ENCODE measurements at places on chromosomes 2 and 18.

- DNase-seq = no peak
Observed at GRCh38 chr18:58292638-58293037, 248.6 kb downstream of the NEDD4L start.

DNA sequence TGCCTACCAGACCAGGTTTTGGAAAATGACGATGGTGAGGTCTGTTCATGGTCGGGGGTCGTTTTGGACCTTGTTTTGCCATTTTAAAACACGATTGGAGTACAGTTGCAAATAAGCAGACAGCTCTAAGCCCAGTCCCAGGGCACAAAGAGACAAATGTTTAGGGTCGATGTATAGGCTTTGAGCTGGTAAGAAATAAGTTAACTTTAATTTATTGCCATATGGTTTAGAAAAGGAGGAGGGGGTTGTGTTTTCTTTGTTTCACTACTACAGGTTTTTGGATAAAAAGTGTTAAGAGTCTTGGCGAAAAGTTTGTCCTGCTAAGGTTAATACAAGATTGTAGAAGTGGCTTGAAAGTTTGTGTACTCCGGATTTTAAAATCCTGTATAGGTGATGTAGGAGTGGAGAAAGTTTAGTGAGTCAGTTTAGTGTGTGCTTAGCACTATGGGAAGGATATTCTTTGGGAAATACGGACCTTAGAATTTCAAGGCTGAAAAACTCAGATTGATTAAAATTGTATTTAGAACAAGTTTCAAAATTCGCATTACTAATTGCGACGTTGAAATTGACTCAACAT is 1.3 kb downstream of the KCMF1 start:
- peak; percentile 49 for DNase-seq

- no peak for DNase-seq
Observed at GRCh38 chr2:6909431-6910385, 7.5 kb upstream of the RNF144A start.

- no peak for DNase-seq
Observed at GRCh38 chr2:44821500-44821899, 120.0 kb upstream of the SIX3 start.

- no peak for DNase-seq
Observed at GRCh38 chr2:76675212-76675611, 847.0 kb downstream of the LRRTM4 start.

DNA sequence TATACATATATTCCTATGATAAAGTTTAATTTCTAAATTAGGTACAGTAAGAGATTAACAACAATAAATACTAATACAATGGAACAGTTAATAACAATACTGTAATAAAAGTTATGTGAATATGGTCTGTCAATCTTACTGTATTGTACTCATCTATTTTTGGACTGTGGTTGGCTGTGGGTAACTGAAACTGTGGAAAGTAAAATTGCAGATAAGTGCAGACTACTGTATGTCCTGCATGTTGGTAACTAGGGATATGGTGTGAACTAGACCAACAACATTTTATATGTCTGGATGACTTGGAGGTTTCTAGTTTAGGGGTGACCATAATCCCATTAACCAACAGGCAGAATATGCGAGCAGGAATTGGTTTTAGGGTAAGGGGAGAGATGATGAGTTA is 23.3 kb downstream of the PHLPP1 start:
- no peak for DNase-seq

- peak; percentile 25 for DNase-seq
Observed at GRCh38 chr2:29323961-29324360, 208.7 kb downstream of the CLIP4 start.

- DNase-seq = no peak
Observed at GRCh38 chr2:126769118-126769517, 113.2 kb downstream of the GYPC start.

DNA sequence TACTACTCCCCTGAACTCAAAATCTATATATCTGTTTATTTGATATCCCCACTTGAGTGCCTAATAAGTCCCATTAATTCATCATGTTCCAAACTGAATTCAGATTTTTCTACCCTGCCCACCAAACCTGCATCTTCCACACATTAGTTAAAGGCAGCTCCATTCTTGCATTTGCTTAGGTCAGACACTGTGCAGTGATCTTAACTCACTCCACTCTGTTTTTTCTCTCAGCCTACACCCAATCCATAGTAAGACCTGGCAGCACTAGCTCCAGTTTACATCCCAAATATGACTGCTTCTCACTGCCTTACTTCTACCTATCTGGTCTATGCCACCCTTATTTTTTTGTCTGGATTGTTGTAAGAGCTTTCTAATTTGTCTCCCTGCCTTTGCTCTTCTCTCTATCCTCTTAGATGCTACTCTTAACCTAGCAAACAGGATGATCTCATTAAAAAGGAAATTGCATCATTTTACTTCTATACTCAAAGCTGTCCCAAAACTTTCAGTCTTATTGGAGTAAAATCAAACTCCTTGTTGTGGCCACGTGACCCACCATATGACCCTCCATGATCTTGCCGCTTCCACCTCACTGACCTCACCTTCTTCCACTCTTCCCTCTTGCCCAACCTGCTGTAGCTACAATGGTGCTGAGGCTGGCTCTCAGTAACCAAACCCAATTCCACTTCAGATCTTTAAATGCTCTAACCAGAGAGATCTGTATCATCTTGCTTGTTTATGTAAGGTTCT is 274.9 kb upstream of the FANCL start:
- no peak for DNase-seq

DNA sequence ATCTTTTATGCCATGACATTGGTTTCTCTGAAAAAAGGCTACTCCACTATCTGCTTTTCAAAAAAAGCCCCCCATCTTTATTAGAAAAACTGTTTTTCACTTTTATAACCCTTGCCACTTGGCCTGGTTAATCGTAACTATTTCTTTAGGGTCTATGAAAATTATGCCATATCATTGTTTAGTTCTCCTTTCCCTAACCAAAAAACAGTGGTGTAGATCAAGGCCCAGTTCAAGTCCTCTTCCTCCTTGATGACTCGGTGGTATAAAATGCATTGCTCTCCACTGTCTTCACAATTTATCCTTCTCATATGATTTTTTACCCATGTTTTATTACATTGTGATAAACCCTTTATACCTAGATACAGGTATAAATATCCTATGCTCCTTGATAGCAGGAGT is 205.5 kb downstream of the ZNF521 start:
- no peak for DNase-seq

DNA sequence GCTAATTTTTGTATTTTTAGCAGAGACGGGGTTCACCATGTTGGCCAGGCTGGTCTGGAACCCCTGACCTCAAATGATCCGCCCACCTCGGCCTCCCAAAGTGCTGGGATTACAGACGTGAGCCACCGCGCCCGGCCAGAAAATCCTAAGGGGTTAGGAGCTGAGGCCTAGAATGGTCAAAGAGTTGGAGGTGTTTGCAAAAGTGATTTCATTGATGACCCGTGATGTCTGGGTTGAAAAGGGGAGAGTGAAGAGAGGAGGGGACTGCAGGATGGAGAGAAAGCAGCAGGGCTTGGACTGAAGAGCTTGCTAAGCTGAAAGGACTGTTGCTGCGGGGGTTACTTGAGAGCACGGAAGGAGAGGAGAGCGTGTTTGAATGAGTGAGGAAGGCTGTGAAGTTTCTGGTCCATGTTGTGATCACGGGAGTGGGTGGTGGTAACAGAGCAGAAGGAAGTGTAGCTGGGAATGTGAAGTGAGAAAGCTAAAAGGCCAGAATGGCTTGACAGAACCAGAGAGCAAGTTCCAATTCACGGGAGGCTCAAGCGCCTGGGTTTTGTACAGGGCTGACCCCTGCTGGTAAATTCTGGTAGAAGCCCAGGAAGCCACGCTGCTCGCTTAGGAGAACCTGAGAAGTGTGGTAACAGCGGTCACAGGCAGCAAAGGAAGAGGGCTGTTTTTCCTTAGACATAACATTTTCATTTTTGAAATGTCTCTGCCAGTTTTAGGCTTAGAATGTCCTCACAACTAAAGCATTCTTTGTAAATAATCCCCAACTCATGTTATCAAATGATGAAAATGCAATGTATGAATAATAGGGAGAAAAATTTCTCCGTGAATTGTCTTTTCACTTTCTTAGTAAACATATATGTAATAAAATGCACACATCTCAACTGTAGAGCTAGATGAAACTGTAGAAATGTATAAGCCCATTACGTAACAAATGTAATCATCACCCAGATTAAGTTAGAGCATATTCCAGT is 40.5 kb upstream of the ACTR2 start:
- peak; percentile 51 for DNase-seq

- no peak for DNase-seq
Observed at GRCh38 chr2:102717308-102718018, 44.4 kb upstream of the TMEM182 start.

- DNase-seq = no peak
Observed at GRCh38 chr18:6598657-6599056, 130.9 kb upstream of the ARHGAP28 start.

DNA sequence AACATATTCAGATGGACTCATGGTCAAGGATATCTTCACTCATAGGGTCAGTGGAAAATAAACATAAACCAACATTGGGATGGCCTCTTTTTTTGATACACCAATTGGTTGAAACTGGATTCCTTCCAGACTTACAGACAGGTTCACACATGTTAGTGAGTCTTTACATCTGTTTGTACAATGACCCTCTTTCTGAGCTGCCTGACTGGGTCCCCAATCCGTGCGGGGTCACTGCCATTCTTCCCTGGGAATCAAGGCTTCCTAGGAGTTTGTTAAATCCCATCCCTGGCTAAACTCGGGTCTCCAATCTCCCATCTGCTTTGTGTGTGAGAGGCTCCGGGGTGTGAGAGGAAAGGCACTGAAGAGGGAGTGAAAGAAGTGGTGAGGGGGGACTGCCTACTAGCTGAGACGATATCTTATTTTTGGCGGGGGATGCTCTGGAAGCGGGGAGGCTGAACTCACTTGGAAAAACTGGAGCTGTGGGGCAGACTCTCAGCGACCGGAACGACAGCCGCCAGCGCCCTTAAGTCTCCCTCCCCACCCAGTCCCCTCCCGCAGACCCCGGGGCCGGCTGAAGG is 487 bp downstream of the STARD6 start:
- peak; percentile 86 for DNase-seq

- DNase-seq = no peak
Observed at GRCh38 chr2:113795405-113795920, 39.0 kb upstream of the SLC35F5 start.

DNA sequence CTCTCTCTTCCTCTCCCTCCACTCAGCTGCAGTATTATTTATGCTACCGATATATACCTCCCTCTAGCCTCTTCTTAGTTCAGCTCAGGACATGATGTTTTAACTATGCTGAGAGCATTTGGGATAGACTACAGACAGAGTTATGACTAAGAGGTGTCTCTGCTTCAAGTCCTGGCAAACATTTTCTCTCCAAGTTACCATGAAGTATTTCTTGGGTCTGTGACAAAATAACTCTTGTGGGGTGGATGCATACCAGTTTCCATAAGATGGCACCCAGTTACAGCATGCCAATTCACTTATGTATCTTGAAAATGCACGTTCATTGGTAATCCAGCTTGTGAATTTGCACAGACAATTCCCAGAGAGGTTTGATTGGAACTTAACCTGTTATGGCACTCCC is 737.6 kb downstream of the SLC4A3 start:
- no peak for DNase-seq

- DNase-seq = no peak
Observed at GRCh38 chr2:143078104-143078503, 51.1 kb upstream of the ARHGAP15 start.
